Esophagus squamous epithelium (tissue), 5 donors: ENCODE measurements at places on chromosomes 3 and 15.

DNA sequence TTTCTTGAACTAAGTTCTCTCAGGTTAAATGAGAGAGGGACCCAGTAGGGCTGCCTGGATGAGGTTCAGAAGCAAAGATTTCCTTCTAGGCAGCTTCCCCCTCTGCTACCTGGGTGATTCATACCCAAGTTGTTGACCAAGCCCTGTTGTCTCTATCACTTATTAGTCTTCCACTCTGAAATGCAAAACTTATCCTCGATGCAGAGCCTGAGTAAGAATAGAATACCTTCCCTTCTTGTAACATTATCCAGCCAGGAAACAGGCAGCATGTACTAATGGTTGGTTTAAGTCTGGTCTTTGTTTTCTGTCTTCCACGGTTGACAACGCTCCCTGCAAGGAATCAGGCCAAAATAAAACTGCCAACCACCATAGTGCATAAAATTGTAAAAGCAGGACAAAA is 377.3 kb downstream of the MECOM start:
- DNase-seq: no peak

DNA sequence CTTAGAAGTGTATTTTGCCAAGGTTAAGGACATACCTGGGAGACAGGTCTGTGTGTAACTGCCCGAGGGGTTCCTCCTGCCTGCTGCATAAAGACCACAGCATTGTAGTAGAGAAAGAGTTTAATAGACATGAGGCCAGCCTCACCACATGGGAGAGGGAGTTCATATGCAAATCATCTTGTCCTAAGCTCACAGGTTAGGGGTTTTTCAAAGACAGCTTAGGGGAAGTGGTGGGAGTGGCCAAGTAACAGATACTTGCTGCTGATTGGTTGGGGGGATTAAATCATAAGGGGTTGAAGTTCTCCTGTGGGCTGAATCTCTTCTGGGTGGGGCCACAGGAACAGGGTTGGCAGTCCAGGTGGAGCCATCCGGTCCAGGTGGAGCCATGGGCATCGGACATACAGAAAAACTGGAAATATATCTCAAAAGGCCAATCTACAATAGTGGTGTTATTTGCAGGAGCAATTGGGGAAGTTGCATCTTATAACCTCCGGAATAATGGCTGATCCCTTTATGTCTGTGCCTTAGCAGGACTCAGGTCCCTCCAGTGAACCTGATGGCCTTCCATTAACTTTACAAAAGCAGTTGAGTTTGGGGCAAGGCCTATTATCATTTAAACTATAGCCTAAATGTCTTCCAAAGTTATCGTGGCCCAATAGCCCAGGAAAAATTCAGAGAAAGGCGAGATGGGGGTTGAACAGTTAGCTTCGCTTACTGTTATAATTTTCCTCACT is 86.0 kb upstream of the MFGE8 start:
- DNase-seq: no peak

DNA sequence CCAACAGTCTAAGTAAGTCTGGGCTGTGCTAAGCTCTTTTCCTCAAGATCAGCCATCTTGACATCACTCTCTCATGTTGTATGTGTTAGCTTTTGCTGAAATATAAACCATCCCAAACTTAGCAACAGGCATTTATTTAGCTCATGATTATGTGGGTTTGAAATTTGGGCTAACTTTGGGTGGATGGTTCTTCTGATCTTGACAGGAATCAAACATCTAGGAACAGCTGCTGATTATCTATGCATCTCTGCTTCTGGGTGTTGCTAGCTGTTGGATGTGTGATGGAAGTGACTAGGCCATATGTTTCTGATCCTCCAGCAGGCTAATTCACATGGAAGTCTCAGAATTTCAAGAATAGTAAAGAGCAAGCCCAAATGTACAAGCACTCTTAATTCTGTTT is 615.2 kb upstream of the TGFBR2 start:
- no peak for DNase-seq

GRCh38 chr3:64575211-64575844 is 112.5 kb downstream of the ADAMTS9 start:
- no peak for DNase-seq

DNA sequence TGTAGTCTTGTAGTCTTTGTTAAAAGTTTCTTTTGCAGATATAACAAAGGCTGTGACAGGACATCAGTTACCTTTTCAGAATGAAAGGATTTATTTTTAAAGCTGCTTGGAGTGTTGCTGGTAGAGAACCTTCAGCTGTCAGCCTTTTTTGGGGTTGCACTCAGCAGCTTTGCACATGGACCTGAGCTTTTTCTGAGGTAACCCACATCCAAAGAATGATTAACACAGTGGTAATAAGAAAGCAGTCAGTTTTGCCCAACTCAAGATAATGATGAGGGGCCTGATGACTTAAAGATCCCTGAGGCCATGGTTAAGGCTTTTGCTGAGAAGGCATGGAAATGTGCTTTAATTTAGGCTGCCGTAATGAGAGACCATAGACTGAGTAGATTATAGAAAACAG is 1042.7 kb downstream of the PLOD2 start:
- DNase-seq: no peak

DNA sequence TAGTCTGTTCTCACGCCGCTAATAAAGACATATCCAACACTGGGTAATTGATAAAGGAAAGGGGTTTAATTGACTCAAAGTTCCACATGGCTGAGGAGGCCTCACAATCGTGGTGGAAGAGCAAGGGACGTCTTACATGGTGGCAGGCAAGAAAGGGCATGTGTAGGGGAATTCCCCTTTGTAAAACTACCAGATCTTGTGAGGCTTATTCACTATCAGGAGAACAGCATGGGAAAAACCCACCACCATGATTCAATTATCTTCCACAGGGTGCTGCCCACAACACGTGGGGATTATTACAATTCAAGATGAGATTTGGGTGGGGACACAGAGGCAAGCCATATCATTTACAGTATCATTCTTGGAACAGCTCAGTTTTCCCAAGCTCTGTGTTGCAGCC is 268.0 kb downstream of the SUCLG2 start:
- no peak for DNase-seq

- no peak for DNase-seq
These were observed 69.5 kb downstream of the HERC1 start for GRCh38 chr15:63764124-63764803.

- DNase-seq: no peak
These were observed 46.5 kb upstream of the ICE2 start for GRCh38 chr15:60525341-60526039.

- no peak for DNase-seq
These were observed 95.3 kb downstream of the SLC49A4 start for GRCh38 chr3:122890077-122890719.

DNA sequence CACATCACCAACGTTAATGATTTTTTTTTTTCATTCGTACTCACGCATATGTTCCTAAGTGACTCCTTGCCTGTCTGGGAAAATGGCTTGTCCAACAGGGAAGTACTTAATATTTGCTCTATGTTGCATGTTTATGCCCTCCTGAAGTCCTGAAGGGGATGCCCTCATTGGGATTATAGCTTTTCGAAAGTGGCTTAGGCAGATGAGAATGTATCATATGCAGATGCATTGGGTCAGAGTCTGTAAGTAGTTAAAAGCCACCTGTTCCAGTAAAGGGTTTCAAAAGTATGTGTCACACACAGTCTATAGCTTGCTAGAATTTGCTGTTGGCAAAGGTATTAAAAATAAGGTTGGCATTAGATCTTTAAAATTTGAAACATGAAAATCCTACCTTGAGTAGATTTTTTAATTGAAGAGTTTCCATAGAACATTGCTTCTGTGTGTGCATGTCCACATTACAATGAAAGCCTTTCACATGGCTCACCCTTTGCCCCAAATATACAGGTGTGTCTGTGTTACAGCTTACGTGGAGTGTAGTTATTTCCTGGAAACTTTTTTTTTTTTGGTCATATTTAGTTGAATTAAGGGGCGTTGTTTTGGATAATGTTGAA is 2.1 kb downstream of the ABHD17C start:
- no peak for DNase-seq

DNA sequence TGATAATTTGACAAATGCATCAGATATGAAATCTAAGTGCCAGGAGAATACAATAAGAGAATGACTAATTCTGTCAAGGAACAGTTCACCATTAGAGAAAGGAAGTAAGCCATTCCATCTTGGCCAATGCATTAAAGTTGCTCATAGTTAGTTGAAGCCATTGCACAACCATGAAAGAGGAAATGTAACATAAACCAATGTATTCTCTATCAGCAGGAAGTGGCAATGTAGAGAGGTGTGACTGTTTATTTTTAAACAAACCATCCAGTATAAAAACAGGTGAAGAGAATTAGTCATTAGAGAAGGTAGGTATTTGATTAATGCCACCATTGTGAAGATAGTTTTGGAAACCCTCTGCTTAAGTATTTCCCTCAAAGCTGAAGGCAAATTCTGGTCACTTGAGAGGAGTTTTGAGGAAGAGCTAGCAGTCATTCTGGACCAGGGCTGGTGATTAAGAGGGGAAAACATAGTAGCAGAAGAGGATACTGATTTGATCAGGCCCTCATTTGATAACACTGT is 10.7 kb upstream of the ANXA2 start:
- DNase-seq: no peak
